COR-L47 (cell line): ENCODE measurements at places on chromosomes 2 and 18.

GRCh38 chr2:224734949-224735348, 18.8 kb upstream of the CCDC195 start:
- DNase-seq: no peak

DNA sequence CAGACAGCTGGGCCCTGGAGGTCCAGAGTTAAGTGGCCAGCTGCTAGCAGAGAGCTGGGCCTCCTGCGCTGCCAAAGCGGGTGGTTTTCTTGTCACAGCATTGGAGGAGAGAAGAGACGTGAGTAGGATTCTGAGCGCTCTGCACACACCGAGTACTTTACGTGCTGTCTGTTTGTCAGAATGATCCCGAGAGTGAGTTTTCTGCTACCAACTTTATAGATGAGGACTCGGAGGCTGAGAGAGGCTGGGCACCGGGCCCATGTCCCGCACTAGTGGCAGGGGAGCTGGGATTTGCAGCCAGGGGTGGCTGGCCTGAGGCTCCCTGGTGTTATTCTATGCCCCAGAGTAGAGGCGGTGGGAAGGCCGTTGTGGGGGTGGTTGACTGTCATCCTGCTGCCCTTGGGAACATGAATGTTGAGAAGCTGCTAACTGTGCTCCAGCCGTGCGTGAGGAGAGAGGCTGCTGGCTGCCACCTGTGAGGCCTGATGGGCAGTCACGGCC, 36.3 kb upstream of the MBP start:
- DNase-seq: no peak

DNA sequence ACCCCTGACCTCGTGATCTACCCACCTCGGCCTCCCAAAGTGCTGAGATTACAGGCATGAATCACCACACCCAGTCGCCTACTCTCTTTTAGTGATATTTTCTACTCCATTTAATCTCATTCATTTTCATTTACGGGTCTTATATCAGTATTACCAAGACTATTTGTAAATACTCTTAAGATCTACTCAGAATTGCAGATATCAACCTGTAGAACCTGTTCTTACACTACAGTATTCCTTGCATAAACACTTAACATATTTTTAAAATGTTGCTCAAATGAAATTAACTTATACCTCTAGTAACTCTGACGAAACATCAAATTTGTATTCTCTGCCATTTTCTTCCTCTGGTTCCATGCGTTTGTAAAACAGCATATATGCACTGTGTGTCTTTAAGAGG, 79.3 kb downstream of the C2orf74 start:
- no peak for DNase-seq

- DNase-seq: no peak
Measured at GRCh38 chr2:189685540-189686229, 11.2 kb downstream of the ANKAR start.

GRCh38 chr18:78587096-78587495, 392.5 kb upstream of the SALL3 start:
- DNase-seq: no peak

- no peak for DNase-seq
Measured at GRCh38 chr18:28946471-28946870, 769.5 kb upstream of the CDH2 start.

DNA sequence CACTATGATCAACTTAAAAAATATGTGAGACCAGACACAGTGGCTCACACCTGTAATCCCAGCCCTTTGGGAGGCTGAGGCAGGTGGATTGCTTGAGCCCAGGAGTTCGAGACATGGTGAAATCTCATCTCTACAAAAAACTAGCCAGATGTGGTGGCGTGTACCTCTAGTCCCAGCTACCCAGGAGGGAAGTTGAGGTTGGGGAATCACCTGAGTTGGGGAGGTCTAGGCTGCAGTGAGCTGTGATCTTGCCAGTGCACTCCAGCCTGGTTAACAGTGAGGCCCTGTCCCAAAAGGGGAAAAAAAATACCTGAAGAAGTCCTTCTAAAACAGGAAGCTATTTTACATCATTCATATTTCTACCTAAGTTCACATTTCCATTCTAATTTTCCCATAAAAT, 144.0 kb downstream of the EML6 start:
- no peak for DNase-seq

DNA sequence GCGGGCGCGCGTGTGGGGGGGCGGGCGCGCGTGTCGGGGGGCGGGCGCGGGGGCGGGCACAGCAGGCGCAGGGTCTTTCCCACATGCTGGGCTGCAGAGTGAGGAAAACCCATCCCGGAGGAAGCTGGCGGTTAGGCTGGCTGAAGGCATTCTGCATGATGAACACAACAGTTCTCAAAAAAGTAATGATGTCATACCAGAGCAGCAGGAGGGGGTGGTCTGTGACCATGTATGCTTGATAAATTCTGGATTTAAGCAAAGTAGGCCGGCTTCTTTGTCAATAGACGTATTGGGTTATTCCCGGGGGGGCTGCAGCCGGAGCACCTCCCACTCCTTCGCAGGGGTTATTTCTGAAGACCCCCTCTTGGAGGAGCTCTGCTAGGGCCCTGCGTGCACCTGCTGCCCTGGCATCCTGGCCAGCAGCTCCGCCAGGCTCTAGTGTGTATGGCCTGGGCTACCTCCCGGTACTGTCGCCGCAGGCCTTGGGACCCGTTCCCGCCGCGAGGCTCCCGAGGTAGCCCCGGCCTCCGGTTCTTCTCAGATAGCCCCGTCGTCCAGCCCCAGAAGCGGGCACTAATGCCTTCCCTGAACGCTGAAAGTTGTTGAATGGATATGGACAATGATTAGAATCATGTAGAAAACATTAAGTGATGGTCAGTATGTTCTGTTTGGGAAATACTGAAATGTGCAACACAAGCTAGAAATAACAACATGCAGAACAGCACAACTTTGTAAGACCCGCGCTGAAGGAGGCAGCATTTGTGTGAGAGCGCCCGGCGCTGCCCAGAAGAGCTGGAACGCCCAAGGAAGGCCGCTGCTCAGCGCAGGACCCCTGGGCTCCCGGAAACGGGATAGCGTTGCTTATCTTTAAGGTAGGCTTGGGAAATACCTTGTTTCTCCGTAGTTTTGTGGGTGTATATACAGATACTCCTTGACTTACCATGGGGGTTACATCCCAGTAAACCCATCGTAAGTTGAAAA, 101.4 kb upstream of the RAB6C start:
- DNase-seq: no peak

DNA sequence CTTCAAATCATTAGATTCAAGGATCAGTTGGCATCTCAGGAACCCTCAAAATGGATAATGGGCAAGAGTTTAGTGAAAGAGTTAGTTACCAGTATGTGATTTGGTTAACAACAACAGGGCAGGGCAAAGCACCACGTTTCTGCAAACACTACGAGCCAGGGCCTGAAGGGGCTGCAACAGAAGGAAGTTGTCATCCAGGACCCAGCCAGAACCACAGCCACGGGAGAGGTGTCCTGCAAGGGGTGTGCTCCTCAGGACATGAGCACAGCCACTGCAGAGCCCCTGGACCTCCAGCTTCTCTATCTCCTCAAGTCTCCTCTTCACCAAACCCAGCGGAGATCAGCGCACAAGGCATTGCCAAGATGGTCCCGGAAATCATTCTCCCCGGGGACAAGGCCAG, 173.3 kb upstream of the PIEZO2 start:
- DNase-seq: no peak

DNA sequence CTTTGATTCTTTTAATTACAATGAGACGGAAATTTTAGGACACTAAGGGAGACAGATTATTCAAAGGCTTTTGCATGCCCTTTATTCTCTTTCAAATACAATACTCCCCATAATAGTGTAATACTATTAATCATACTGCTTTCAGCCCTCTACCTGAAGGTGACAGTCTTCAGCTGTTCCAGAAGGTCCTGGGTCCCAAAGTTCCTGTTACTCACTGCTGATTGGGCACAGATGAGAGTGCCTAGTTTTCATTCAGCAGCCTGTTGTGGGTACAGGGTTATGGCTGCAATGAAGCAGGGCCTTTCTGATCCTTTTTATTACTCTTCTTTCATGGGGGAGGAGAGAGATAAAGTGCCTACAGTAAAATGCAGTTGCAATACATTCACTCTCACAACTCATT, 80.2 kb downstream of the NUP35 start:
- no peak for DNase-seq

GRCh38 chr2:65349863-65350262, 82.5 kb downstream of the SPRED2 start:
- DNase-seq: peak; percentile 73

- DNase-seq: no peak
Measured at GRCh38 chr2:216436383-216436782, 24.1 kb downstream of the SMARCAL1 start.

DNA sequence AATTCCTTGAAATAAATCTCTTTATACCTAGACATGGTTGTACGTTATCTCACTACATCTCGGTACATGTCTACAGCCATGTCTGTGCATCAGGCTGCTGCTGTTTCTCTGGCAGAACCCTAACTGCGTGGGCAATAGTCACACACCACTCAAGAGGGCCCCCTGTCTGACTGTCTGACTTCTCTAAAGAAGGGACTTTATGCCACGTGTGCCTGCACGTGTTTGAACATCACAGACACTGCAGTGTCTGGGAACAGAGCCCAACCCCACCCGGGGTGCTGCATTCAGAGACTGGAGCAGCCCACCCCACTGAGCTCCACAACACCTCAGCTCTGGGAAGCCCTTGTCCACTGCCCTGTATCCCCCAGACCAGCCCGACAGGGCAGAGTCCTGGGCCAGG, 55.0 kb downstream of the KIF1A start:
- no peak for DNase-seq

- DNase-seq: no peak
Measured at GRCh38 chr2:117786520-117786919, 28.0 kb upstream of the DDX18 start.

DNA sequence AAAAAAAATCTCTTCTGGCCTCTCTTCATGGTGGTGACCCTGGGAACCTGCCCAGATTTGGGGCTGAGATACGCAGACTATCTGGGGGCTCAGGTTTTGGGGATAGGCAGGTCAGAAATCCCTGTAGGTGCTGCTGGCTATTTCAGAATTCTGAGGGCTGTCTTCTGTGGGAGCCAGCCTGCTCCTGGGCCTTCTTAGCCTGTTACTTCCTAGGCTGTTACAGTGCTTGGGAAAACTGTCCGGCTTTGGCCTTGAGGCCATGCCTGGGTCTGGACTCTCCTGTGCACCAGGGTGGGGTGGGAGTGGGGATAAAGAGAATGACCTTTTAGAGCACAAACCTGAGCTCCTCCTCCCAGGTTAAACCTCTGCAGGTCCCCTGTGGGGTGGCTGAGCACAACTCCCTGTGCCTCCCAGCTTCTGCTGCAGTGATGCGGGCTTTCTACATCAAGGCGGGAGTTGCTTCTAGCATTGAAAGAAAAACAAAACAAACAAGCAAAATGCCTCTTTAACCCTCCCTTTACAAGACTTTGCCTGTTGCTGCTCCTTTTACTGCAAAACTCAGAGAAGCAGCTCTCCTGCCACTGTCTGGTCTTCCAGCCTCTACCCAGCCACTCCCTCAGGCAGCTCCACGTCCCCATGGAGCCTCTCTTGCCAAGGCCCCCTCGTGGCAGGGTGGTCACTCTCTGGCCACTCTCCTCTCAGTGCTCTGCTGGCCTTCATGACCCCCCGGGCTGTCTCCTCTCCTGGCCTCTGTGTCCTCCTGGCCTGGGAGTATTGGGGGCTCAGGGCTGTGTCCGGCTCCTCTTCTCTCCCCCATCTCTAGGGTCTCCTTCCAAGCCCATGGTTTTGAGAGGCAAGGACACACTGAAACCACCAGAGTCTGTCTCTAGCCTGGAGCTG, 293.0 kb upstream of the HS6ST1 start:
- DNase-seq: no peak

- peak; percentile 60 for DNase-seq
Measured at GRCh38 chr18:32930695-32931301, 158.0 kb upstream of the KLHL14 start.

GRCh38 chr2:241739651-241740050, 5.2 kb downstream of the D2HGDH start:
- DNase-seq: no peak

- DNase-seq: no peak
Measured at GRCh38 chr2:156864325-156864724, 393.2 kb upstream of the GALNT5 start.

GRCh38 chr2:189225032-189225431, 45.5 kb upstream of the COL5A2 start:
- no peak for DNase-seq

DNA sequence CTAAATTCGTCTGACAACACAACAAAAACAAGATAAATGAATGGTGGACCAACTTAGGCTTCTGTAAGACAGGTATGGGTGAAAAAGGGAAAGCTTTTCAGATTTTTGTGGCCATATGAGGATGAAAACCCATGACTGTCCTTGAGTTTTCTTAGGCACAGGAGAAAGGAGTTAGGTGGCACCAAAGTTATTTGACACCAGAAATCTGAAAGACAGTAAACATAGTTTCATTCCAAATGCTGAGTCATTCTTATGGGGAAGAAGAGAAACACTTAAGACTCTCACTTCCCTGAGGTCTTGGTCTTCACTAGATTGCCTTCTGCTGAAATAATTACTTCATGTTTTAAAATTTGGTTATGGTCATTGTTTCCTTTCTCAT, 5.2 kb upstream of the GPD2 start:
- no peak for DNase-seq

GRCh38 chr18:48952287-48953103, 1.7 kb upstream of the SMAD7 start:
- DNase-seq: peak; percentile 86

DNA sequence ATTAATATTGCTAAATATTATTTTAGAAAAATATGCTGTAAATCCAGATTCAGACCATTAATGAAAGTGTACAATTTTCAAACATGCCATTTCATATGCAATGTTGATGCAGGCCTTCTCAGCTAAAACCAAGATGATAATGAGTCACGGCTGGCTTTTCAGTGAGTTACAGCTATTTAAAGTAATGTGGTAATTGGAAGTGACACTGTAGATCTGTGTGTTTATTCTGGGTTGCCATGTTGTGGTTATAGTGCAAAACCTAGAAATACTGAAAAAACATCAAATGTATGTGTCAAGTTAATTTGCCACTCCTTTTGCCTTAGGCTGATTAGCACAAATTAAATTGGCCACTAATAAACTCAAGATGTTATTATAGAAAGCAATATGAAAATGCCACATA, 506.6 kb downstream of the ERBB4 start:
- no peak for DNase-seq

DNA sequence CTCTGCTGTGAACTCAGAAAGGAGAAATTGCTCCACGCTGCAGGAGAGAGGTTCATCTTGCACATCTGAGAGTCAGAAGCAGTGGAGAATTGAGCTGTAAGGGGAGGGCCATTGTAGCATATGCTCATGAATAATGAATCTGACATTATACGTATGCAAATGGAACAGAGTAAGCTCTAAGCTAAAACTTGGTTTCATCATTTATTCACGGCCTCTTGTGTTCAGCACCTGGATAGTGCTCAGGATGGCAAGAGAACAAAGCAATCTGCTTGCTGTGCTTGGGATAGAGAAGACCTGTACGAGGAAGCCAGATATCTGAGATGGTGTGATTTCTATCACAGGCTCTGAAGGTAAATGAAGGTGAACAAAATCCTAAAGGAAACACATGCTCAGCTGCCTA, 87.9 kb upstream of the GCFC2 start:
- no peak for DNase-seq

- no peak for DNase-seq
Measured at GRCh38 chr18:60411715-60412114, 39.1 kb upstream of the MC4R start.
